CD4-positive, alpha-beta T cell treated with Interleukin-6 for 4 hours (primary cell): ENCODE measurements at places on chromosomes 4 and X.

GRCh38 chr4:3787489-3788365, 21.5 kb downstream of the ADRA2C start:
- DNase-seq: no peak

GRCh38 chr4:46329118-46329976, 60.6 kb downstream of the GABRA2 start:
- no peak for DNase-seq

- DNase-seq: no peak
Measured at GRCh38 chr4:119038116-119038841, 97.4 kb upstream of the MYOZ2 start.

- DNase-seq: no peak
Measured at GRCh38 chr4:13537011-13537831, 7.1 kb downstream of the NKX3-2 start.

DNA sequence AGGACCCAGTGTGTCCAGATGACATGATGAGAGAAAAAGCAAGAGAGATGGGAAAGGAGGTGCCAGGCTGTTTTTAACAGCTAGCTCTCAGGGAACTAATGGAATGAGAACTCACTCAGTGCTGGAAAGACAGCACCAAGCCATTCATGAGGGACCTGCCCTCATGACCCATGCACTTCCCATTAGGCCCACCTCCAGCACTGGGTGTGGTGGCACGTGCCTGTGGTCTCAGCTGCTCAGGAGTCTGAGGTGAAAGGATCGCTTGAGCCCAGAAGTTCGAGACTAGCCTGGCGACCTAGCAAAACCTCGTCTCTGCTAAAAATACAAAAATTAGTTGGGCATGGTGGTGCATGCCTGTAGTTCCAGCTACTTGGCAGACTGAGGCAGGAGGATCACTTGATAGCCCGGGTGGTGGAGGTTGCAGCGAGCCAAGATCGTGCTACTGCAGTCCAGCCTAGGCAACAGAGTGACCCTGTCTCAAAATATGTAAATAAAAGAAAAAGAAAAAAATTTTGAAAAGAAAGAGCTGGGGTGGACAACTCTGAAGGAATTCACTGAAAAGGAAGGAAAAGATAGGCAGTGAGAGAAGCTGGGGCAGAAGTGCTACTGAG, 50.9 kb downstream of the FAM193A start:
- DNase-seq: no peak

DNA sequence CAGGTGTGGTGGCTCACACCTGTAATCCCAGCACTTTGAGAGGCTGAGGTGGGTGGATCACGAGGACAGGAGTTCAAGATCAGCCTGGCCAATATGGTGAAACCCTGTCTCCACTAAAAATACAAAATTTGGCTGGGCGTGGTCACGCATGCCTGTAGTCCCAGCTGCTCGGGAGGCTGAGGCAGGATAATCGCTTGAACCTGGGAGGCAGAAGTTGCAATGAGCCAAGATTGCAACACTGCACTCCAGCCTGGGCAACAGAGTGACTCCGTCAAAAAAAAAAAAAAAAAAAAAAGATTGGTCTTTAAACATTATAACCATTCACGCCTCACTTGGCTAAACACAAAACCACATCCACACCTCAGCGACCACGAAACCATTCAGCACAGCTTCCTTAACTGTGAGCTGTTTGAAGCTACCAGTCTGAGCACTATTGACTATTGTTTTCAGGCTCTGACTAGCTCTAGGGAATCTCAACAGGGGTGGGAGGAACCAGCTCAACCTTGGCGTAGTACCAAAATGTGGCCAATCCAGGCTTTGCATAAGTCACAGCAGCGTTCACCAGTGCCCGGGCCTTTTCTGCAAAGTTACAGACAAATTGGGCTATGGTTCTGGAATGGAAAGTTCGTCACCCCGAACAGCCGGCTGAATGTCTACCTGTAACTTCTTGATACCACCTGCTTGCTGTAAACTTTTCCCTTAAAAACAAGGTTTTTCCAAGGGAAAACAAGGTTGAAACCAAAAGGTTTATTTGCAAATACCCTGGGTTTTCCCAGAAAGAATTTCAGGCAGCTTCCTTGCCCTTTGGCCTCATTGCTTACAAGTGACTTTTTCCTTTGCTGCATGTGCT, 73.6 kb upstream of the DHX15 start:
- DNase-seq: no peak

DNA sequence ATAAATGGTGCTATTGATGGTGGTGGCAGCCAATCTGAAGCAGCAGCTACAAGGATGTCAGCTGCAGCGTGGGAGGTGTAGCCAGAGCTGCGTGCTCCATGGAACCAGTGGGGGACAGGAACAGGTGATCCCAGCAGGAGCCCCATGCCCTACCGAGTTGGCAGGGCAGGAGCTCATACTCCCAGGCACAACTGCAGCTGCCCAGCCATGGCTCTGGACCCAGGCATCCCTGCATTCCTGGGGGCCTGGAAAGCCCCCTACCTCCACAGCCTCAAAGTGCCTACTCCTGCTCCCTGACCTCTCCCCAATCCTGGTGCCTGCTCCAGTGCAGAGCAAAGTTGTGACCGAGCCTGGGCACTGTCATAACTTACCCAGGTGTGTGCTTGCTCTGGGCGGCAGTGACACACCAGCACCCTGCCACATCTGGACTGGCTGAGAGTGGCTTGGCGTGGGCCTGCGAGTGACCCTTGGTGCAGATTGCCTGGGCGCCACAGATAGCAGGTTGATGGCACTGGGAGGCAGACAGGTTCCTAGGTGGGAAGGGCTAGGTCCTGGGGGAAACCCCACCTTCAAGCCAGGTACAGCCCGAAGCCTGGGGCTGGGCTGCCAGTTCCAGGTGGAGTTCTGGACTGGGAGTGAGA, 101.1 kb downstream of the DCAF12L2 start:
- DNase-seq: no peak

DNA sequence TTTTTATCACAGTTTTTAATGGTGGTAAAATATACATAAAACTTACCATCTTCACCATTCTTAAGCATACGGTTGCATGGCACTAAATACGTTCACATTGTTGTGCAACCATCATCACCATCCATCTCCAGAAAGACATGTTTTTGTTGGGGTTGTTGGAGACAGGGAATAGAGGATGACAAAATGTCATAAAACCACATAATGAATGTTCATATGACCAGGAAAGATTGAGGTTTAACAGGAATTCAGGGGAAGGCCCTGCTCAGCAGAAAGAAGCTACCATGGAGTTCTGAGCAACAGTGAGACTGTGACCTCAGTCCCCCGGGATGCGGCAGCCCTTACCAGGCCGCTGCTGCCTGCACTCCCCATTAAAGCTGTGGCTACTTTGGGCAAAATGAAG, 63.9 kb upstream of the TRIM2 start:
- DNase-seq: no peak
